ENCODE measurements at places on chromosomes 7 and 10.

- DNase-seq: no peak
Measured at GRCh38 chr7:96328016-96328415, 6.1 kb upstream of the SLC25A13 start.

DNA sequence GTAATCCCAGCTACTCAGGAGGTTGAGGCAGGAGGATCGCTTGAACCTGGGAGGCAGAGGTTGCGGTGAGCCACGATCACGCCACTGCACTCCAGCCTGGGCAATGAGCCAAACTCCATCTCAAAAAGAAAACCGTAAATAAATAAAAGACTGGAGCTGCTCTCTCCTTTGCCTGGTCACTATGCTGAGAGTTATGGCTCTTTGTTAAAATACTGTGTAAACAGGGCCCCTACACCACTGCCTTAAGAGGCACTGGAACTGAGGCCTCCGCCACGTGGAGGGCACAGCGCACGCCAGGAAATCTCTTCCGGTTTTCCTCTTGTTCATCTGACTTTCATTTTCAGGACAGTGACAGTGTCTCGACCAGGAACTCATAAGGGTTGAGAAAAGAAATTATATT lies 123.3 kb downstream of the PAXIP1 start:
- DNase-seq: no peak

- DNase-seq: no peak
Measured at GRCh38 chr10:110613996-110614495, 30.1 kb upstream of the RBM20 start.

GRCh38 chr10:21039721-21040120 lies 142.6 kb upstream of the NEBL start:
- no peak for DNase-seq

DNA sequence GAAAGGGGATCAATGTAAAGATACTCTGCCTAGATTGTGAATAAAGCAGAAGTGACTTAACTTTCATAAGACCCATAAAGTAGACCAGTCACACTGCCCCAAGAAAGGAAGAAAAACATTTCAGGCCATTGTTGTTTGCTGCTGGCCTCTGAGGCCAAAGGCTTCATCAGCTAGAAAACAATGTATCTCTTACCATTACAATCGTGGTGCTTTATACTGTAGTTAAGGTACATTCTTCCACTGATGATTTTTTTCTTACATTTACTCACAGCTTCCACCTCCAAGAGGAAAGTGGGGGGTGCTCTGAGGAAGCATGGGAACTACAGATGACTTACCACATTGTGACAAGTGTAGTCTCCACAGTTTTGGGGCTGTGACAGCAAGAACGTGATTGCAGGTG lies 68.6 kb downstream of the NRG3 start:
- DNase-seq: no peak

GRCh38 chr7:21916176-21916575 lies 29.5 kb downstream of the CDCA7L start:
- no peak for DNase-seq

- DNase-seq: no peak
Measured at GRCh38 chr10:34792881-34793280, 22.2 kb downstream of the PARD3 start.

Measured in activated T-cell treated with anti-CD3 and anti-CD28 coated beads for 24 hours (primary cell).